ENCODE measurements at places on chromosomes 2 and 18. TPM values are rescaled to one million over a fixed set of nuclear protein-coding genes. Genes with fewer than 3 reads are reported as not detected.

The LINC00305 gene
- total RNA-seq = not detected

GRCh38 chr2:137357634-137358033 lies 592.3 kb downstream of the THSD7B start:
- H3K4me3 ChIP-seq = no peak overlapping the region
- no peaks in the 10 kb centered on the region for H3K27me3 ChIP-seq
- no peaks in the 10 kb centered on the region for H3K36me3 ChIP-seq
- DNase-seq = no peak

GRCh38 chr2:191318729-191319078 lies 73.5 kb downstream of the MYO1B start:
- no peaks in the 10 kb centered on the region for H3K27me3 ChIP-seq
- H3K4me1 ChIP-seq = peaks cover 50% of the 10 kb centered on the region
- H3K36me3 ChIP-seq = no peaks in the 10 kb centered on the region
- no peak overlapping the region for H3K4me3 ChIP-seq
- peak; percentile 27 for DNase-seq

DNA sequence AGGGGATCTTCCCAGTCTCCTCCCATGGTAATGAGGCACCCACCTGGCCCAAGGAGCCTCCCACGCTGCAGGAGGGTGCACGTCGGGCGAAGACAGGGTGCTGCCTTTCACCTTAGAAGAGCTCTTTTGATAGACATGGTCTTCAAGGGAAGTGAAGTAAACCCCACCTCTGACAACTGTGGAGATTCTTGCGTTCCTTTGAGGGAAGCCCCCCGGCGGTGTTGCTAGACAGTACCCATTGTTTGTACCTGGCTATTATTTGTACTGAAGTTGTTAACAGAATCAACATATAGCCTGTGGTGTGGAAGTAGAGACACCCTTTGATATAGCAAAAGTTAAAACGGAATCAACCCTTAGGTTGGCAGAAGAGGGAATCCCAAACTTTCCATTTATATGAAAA lies 648.0 kb downstream of the GALR1 start:
- H3K4me1 ChIP-seq = no peaks in the 10 kb centered on the region
- H3K36me3 ChIP-seq = no peaks in the 10 kb centered on the region
- no peak overlapping the region for H3K4me3 ChIP-seq
- H3K27ac ChIP-seq = no peak overlapping the region
- H3K27me3 ChIP-seq = no peaks in the 10 kb centered on the region
